ENCODE measurements at places on chromosomes 16 and 17.

DNA sequence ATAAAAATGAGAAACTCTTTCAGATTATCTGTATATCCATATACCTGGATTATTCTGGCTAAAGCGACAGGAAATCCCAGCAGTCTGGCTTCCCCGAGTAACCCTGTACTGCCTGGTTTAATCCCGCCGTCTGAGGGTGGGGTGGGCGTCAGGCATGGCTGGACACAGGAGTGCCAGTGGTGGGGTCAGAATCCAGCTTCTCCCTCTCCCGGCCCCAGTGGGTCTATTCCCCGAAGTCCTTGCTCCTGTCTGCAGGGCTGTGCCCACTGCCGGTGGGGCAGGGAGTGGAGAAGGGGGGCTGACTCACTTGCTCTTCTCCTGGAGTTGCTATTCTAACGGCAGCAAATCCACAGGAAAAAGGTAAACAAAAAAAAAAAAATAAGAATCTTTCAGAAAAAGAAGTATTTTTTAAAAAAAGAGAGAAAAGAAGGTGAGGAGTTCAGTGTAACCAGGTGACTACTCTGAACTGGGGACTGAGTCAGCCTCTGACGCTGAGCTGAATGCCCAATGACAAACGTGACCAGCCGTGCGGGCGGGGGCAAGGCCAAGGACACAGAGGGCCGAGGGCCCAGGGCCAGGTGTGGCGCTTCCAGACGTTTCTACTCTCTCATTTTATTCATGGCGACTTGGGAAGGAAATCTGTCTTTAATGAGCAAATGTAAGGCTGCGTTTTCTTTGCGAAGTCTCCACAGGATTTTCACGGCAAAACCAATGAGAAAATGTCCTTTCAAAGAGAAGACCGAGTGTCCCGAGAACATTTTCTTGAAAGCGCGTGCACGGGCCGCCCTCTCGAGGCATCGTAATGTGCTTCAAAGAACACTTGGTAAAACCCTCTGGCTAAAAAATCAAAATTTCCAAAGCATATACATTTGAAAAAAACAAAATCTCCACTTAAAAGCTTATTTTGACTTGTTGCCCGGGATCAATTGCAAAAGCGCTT, 20.2 kb downstream of the FOXF1 start:
- DNase-seq, result no peak

- no peak for DNase-seq
Observed at GRCh38 chr17:40509626-40510327, 8.4 kb upstream of the TNS4 start.

GRCh38 chr16:8924214-8924613, 39.5 kb downstream of the USP7 start:
- no peak for DNase-seq

DNA sequence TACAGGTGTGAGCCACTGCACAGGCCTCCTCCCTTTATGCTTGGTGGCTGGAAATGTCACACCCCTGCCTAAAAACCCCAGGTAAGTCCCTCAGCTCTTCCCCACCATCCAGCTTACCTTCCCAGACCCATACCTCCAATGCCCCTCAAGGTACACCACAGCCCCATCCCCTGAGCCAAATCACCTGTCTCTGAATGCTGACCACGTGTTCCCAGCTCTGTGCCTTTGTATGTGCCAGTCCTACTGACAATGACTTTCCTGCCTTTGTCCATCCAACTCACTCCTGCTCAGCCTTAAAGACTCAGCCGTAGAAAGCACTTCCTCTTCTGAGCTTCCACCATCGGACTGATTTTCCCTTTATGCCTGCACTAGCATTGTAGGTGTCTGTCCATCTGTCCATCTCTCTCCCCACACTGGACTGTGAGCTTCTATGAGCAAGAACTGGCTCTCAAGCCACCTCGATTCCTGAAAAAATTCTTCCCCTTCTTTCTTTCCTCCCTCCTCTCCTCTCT, 30.7 kb upstream of the GOSR2 start:
- no peak for DNase-seq

DNA sequence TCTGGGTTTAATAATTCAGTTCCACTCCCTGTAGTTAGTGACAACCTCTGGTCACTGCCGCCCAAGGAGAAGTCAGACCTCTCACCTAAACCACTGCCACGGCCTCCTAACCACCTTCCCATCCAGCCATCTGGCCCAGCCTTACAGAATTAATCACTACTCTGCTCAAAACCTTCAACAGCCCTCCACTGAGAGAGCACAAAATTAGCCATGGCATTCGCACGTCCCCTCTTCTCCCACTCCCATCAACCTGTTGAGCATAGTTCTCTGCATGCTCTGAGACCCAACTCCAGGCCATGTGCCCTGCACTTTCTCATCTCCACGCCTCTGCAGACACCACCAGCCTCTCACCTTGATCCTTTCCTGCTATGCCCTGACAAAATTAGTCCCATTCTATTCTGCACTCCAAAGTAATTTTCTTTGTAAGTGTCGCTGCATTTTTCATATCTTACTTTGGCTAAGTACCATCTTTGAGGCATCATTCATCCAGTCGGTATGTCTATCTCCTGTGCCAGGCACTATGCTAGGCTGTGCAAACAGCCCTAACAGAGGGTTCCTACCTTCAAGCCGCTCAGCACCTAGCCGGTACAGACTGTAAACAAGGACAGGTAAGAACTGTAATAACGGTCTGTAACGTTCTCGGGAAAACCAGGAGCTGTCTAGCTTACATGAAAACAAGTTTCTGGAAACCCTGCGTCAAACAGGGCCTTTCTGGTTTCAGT, 963 bp downstream of the COPRS start:
- DNase-seq, result peak; percentile 10

DNA sequence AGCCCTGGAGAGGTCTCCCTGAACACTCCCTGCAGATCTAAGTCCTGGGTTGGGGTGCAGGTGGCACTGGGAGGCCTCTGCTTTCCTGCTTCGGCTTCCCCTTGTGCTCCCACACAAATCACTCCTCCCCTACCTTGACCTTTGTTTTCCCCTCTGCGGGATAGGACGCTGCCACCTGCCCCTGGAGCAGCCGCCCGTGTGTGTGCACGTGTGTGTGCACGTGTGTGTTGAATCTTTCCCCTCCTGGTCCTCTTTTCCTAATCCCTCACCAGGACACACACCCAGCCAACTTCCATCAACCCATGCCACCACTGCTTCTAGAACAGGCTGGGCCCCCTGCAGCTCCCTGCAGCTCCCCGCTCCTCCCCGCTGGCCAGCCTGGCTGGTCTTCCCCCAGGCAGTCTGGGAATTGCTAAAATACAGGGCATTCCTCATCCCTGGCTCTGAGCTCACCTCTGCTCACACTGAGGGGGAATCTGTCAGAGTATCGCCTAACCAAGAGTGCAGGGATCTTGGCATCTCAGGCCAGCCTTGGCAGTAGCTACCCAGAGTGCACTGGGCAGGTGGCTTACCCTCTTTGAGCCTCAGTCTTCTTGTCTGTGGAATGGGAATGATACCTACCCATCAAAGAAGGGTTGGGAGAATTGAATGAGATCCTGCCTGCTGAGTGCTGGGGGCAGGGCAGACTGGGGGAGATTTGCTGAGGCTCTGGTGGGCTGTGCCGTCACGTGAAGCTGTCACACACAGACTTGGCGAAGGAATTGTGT, 198.5 kb downstream of the NTN1 start:
- no peak for DNase-seq

DNA sequence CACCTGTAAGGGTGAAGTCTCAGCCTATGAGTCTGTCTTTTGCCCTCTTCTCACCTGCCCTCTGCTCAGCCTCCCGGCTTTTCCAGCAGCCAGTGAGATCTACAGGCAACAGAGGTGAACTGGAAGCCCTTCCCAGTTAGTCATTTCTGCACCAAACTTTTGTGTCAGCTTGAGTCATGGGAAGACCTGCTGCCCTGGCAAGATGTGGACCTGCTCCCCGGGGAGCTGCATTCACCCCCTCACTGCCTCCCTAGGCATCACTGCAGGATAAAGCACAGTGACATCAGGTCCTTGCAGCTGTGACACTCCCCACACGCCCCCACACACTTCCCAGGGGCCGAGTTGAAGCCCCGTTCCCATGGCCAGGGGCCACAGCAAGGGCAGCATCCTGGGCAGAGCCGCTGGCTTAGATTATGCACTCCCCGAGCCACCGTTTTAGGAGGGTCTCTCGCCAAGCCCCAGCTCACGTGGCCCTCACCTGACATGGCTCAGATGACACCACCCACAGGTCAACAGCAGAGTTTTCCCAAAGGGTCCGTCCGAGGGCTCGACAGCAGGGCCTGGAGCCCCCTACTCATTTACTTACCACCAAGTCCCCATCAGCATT, 6.5 kb upstream of the ABR start:
- DNase-seq, result peak; percentile 13

DNA sequence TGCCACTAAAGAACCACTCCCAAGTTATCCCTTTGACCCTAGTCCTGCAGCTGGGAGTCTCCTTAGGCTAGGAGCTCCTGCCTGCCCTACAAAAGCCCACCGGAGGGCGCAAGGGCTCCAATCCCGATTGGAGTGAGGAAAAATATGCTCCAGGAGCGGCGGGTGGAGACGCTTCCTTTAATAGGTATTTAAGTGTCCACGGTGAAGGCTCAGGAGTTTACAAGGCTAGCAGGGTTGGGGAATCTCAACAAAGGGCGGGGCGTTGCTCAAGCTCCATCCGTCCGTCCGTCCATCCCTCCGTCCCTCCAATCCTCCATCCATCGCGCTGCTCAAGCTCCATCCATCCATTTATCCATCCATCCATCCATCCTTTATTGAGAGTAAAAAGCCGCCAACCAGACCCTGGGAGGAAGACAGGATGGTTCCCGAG, 556 bp upstream of the SPNS1 start:
- DNase-seq, result peak; percentile 16

DNA sequence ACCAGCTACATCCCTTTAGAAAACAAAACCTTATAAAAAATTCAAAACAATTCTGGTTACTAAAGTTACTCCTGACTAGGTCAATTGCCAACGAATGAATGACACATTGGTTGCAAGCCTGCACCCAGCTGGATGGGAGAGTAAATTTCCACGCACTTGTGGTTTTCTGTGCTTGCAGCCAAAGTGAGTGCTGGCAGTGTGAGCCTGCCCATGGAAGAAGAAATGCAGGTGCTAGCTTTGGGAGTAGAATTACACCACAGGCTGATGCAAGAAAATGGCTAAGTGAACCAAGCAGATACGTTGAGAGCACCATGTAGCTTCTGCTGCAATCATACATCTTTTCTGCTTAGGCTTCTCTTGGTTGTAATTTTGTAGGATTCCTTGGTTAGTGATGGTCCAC, 74.6 kb downstream of the SYCE1L start:
- no peak for DNase-seq

DNA sequence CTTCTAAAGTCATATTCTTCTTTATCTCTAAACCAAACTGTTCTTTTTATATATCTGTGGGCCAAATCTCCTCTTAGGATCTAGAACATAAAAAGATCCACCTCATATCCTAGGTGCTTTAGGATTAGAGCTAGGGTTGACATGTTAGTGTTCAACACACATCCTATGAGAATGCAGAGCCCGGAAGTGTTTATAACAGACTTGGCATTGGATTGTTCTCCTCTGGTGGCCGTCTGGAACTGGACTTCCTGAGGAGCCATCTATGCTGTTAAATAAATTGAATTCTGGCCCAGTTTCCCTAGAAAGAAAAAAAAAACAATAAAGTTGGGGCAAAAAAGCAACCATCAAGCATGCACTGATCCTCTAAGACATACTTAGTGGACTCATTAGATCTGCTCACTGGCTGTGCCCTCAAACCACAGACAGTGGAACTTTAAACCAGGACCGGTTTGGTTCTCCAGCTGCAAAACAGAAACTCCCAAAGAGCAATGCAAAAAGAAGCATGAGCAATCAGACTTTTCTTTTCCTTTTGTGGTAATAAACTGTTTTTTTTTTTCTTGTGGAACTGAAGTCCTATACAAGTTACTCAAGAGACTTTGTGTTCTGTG, 182.5 kb downstream of the ZNF18 start:
- no peak for DNase-seq

- DNase-seq, result no peak
Observed at GRCh38 chr17:20993863-20994778, 48.7 kb downstream of the USP22 start.

DNA sequence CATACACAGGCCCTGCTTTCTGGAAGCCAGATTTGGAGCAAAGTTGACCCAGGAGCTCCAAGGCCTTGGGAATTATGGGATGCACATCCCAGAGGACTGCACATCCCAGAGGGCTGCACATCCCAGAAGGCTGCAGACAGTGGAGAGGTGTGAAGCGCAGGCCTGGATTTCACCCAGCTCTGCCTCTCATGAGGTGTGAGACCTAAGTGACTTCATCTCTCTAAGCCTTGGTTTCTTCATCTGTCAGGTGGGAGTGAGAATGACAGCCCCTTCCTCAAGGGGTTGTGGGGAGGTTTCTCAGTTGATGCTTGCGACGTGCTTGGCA, 102.3 kb downstream of the GSG1L start:
- DNase-seq, result no peak

DNA sequence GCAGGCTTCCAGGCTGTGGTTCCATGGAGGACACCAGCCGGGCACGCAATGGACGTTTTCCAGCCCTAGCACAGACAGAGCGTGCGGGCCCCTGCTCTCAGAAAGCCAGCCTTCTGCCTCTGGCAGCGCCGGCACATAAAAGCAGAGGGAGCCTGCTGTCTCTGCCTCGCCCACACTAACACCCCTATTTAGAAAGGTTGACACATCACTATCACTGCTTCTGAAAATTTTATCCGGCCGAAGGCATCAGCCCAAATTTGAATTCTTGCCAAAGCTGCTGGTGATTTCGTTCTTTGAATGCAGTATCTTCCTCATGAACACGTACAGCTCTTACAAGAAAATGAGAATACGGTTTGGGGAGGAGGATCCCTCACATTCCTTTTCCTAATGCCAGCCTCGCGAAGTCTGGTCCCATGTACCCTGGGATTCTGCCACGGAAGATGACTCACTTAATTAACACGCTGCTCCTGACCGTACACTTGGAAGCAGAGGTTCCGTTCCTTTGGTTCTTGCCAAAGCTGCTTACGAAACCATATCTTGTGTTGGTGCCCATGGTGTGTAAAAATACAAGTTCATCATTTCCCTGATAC, 1.3 kb upstream of the RAB11FIP3 start:
- peak; percentile 97 for DNase-seq

GRCh38 chr17:18247613-18248001, 10.9 kb downstream of the FLII start:
- DNase-seq, result no peak

DNA sequence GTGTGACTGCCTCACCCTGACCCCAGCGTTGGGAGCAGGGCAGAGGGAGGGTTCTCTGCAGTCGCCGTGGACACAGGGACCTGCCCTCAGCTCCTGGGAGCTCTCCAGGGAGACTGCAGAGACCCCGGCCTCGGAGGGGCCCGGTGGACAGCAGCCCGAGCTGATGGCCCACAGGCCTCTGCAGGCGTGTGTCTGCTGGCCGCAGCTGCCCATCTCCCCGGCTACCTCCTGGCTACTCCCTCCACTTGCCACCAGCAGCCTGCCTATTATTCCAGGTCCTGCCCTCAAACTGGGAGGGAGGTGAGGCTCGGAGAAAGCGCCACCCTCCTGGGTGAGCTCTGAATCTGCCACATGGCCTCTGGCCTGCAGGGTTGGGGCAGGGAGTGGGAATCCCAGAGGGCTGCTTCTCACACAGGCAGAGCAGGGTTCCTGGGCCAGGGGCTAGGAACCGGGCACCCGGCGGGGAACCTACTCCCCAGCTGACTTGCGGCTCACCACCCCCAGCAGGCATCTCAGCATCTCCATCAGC, 7.2 kb downstream of the SLC16A5 start:
- no peak for DNase-seq

- no peak for DNase-seq
Observed at GRCh38 chr17:61388561-61389356, 10.9 kb upstream of the TBX2 start.

Measured in HS-5 (cell line).